Activated CD4-positive, alpha-beta T cell treated with anti-CD3 and anti-CD28 coated beads for 24 hours (primary cell): ENCODE measurements at places on chromosomes 5 and 9.

DNA sequence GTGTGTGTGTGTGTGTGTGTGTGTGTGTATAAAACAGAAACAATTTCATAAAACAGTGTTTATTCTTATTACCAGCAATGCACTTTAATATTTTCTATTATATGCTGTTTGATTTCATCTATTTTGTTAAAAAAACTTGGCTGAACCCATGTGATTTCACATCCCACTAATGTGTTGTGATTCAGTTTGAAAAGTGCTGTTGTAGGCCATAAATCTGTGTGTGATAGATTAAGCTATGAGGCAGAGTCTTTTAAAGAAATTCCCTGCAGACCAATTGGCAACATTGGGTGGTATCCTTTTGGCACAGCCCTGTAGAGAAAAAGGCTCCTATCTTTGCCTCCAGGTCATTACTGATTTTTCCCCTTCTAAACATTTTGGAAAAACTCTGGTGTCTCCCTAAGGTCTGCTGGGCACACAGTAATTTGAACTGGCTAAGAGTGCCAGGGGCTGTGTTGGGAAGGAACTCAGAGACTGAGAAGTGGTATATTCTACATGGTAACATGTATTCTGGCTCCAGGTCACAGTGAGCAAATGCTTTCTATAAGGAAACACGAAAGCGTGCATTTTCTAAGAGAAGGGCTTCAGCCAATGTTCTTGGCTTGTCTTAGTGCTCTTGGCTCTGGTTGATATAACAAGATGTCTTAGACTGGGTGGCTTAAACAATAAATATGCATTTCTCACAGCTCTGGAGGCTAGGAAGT, 4.5 kb downstream of the CAMK4 start:
- DNase-seq: no peak

DNA sequence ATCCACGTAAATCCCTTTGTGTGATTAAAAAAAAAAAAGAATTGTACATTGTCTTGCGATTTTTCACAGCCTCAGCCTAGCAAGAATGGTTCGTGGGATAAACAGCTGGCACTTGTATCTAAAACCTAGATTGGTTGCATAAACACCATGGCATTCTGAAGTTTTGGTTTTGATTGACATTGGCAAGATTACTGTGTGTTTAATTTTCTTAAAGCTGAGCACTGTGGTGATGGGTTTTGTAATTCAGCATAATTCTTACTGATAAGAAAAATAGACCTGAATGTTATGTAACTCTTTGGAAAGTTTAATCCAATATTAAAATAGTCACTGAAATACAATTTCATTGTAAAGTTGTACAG, 23.4 kb upstream of the ANKRD18A start:
- no peak for DNase-seq

DNA sequence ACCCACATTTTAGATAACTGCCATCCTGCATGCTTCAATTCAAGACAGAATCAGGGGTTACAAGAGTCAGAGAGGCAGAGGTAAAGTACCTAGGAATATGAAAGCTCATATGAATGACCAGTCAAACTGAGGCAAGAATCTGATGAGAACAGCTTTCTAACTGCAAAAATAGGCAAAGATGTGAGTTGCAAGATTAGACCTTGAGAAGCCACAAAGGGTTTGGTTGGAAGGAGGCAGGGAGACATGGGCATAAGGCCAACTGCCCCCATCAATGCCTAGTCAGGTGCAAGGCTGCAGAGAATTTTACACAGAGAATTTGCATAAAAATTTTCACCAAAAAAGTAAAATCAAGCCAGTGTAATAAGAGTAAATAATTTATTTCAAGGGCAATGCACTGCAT, 12.8 kb downstream of the FAM114A2 start:
- DNase-seq: no peak

DNA sequence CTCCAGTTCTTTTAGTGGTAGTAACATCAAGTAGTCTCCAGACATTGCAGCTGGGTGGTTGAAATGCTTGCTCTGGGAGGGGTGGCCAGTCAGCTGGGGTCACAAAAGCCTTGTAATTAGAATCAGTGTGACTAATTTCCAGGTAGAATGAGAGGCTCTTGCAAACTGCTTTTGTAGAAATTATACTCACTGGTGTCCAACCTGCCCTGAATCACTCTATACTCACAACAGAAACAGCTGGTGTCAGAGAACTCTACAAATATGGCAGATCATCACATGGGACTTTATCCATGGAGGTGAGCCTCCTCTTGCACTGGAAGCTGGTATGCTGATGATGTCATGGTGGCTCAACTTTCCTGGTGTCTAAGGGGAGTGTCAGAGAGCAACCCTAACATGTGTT, 71.3 kb downstream of the SH3TC2 start:
- no peak for DNase-seq

DNA sequence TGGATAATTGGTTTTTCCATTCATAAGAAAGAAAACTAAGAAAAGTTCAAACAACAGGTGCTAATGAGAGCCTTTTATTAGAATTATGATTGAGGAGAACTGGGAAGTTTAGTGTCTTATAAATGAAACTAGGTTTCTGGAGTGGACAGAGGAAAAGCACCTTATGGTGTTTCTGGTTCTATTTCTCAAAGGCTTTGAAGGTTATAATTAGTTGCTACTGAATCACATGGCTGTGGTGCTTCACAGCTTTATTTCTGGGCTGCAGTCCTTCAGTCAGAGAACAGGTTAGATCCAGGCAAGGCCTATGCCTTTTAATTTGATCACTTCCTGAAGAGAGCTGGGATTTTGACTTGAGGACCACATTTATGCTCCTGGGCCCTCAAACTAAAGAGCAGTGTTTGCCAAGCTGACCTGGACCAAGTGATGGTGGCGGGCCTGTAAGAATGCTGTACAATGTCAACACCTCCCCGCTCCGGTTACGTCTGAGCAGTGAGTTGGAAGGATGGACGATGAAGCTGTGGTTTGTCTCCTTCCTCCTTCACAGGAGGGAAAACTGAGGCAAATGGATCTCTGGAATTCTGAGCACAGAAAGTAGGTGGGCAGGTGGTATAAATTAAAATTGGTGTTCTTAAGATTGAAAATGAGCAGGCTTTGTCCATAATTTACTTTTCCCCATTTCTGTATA, 56.0 kb downstream of the ZNF462 start:
- DNase-seq: no peak
